Body of pancreas (tissue), 4 donors: ENCODE measurements at places on chromosomes 6 and 20. TPM values are rescaled to one million over a fixed set of nuclear protein-coding genes. Genes with fewer than 3 reads are reported as not detected.

The ISM1 gene
- 3.1 TPM for total RNA-seq

DNA sequence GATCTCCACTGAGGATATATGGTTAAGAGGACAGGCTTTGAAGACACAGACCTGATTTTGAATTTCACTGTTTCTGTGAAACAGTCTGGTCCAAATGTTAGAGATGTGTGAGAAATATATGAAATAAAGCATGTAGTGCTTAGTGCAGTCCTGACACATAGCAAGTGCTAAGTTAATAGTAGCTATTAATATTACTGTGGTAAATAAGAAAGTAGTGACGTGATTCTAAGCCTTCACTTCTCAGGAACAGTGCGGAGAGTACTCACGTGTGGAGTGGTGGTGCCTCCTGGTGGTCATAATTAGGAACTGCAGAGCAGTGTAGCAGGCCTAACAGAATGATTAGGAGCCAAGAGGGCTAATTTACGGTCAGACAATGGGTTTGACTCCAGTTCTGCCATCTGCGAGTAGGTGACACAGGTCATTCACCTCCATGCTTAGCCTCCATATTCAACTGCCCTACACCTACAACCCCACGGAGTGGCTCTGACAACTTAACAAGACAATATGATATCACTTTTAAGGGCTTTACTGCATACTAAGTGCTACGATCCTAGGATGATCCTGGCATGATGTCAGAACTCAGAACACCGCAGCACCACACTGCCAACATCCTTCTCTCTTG is 106.2 kb downstream of the JPH2 start:
- no peak overlapping the region for H3K4me3 ChIP-seq
- DNase-seq: peak; percentile 81
- H3K36me3 ChIP-seq: no peaks in the 10 kb centered on the region

DNA sequence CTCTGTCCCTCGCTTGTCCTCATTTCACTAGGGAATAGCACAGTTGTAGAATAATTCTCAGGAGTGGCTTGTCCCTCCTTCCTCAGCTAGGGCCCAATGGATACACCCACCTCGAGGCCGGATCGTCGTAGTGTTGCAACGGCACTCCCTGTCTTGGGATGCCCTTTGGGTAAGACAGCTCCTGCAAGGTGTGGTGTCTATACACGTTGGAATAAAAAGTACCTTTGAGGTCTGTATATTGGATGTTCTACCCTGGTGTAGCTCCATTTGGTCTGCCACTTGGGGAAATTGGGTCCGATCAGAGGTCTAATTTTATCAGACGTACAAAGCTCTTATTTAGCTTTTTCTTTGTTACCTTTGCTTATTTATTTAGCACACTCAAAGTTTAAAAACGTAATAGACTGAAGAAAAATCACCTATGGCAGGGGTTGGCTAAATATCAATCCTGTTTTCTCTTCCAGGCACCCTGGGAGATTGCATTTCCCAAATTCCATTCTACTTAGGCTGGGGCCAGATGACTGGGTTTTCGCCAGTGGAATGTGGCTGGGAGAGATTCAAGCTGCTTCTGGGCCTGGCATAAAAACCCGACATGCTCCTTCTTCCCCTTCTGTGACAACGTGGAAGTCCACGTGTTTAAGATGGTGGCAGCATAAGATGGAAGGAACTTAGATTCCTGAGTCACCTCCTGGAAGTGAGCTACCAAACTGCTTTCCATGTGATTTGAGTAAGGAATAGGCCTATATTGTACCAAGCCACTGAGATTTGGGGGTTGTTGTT is 82.3 kb upstream of the CD83 start:
- H3K36me3 ChIP-seq: no peaks in the 10 kb centered on the region
- H3K27me3 ChIP-seq: no peaks in the 10 kb centered on the region
- DNase-seq: peak; percentile 59
- peak overlapping the region; percentile 69 for H3K27ac ChIP-seq
- peaks cover 21% of the 10 kb centered on the region for H3K4me1 ChIP-seq

The TINAG gene
- 0.26 TPM for total RNA-seq

- H3K27me3 ChIP-seq: no peaks in the 10 kb centered on the region
- H3K36me3 ChIP-seq: no peaks in the 10 kb centered on the region
- DNase-seq: no peak
- no peak overlapping the region for H3K27ac ChIP-seq
- no peak overlapping the region for H3K4me3 ChIP-seq
Measured at GRCh38 chr6:133236932-133237331, 4.2 kb upstream of the EYA4 start.

DNA sequence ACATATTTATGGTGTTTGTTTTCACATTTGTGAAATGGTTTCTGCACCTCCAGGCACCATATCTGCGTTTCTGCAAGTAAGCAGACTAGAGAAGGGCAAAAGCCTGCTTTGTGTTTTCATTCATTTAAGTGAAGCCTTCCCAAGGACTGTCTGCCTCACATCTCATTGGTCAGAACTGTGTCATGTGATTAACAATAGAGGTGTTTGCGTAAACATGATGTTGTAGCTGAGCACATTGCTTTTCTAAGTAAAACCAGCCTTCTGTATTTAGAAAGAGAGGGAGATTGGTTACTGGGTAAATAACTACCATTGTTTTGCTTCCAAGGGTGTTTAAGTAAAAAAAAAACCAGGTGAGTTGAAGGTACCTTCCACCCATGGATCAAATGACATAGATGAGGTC is 39.7 kb downstream of the SH3BGRL2 start:
- no peaks in the 10 kb centered on the region for H3K36me3 ChIP-seq
- peak overlapping the region; percentile 66 for H3K27ac ChIP-seq
- DNase-seq: no peak
- no peak overlapping the region for H3K4me3 ChIP-seq

DNA sequence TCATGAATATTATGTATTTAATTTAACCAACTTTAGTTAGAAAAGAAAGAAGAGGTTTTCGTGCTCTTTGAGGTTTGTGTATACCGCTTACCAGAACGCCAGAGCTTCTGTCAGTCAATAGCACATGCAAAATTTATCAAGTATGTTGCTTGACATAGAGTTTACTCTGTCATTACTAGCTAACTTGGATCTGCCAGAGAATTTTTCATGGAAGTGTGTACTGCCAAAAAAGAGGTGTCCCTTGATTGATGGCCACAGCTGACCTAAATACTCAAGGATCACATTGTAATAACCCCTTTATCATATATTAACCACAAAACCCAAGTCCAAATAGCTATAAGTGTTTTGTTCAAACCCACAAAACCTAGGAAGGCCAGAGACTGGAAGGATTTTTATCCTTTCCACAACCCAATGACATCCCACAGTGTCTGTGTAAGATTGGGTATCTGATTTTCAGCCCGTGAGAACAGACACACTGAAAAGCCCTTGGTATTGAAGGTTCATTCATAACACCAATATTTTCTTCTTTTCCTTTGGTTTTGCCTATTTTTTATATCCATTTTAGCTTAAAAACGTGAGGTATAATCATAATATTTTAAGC is 194.0 kb upstream of the EYA4 start:
- no peak for DNase-seq
- no peaks in the 10 kb centered on the region for H3K36me3 ChIP-seq
- H3K27me3 ChIP-seq: no peaks in the 10 kb centered on the region
- H3K4me1 ChIP-seq: no peaks in the 10 kb centered on the region
- no peak overlapping the region for H3K4me3 ChIP-seq

The LPA gene
- total RNA-seq: 3.6 TPM

The MATN4 gene
- total RNA-seq: 4.9 TPM
